ENCODE measurements at places on chromosomes 11 and 22.

GRCh38 chr11:27858866-27859265 is 158.6 kb upstream of the BDNF start:
- no peak for DNase-seq

GRCh38 chr11:79243422-79244210 is 197.2 kb downstream of the TENM4 start:
- no peak for DNase-seq

DNA sequence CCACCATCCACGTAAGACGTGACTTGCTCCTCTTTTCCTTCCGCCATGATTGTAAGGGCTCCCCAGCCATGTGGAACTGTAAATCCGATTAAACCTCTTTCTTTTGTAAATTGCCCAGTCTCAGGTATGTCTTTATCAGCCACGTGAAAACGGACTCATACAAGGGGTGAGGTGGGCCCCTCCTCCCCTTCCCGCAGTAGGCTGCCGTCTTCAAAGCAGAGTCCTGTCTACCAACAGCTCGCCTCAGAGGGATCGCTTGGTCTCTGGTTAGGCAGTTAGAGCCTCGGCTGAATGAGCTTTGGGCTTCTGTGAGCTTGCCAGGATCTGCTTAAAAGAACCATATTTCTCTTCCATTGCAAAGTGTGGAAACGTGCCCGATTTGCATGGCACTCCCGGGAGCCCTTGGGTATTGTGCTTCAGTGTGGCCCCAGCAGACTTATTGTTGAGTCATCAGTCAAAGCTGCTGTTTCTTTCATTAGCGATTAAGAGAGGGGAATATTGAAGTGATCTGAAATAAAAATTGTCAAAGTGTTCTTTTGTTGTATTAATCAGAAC is 338.3 kb downstream of the TBC1D22A start:
- no peak for DNase-seq

GRCh38 chr11:4213746-4214145 is 119.1 kb downstream of the RRM1 start:
- DNase-seq: no peak

DNA sequence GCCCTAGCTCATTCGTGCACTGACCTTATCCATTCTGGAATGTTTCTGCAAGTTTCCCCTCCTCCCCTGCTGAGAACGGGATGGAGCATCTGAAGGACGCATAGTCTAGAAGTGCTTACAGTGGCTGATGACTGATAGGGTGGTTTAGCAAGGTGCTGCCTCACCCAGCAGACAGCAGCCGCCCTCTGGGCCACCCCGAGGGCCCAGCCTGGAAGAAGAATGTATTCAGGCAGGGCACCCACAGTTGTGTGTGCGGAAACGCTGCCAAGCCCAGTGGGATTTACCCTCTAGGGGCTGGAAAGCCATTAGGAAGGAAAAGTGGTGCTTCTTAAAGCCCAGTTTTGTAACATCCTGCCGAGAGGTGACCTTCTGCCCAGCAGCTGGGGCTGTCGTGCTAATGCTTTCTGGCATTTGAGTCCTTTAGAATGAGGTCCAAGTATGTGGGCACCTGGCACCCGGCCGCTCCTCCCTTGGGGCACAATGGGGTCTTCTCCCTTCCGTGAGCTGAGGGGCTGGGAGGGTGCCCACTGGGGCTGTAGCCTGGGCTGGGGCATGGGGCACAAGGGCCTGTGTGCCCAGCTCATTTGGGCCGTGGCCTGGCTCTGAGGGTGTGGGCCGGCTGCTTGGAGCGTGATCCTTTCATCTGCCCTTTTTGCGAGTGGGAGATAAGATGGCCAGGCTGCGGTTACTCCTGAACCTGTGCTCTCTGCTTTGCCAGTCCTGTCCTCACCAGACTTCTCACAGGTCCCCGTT is 14.4 kb downstream of the FBLN1 start:
- DNase-seq: no peak

DNA sequence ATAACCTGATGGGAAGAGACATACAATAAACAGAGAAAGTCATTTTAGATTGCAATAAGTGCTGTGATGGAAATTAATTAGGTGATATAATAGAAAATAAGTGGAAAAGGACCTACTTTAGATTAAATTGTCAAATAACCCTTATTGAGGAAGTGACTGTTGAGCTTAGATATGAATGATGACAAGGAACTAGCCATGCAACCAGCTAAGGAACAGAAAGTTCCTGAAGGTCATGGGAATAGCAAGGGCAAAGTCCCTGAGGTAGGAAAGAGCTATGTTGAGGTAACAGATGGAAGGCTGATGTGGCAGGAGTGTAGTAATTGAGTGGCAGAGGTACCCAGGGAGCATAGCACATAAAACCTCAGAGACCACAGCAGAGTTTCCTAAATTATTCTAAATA is 135.2 kb downstream of the WNT11 start:
- no peak for DNase-seq

DNA sequence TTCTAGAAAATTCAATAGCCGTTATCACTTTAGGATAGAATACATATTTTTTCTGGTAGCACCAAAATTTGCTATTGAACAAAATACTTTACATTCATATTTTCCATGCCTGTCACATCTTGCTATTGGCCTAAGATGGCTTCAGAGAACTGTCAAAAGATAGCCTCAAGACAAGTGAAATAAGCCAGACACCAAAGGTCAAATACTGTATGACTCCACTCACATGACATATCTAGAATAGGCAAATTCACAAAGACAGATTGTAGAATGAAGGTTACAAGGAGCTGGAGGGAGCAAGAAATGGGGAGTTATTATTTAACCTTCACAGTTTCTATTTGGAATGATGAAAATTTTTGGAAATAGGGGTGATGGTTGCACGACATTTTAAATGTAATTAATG is 223.7 kb upstream of the ZC3H12C start:
- DNase-seq: no peak

GRCh38 chr11:4641501-4641900 is 2.3 kb upstream of the OR51E1 start:
- no peak for DNase-seq

DNA sequence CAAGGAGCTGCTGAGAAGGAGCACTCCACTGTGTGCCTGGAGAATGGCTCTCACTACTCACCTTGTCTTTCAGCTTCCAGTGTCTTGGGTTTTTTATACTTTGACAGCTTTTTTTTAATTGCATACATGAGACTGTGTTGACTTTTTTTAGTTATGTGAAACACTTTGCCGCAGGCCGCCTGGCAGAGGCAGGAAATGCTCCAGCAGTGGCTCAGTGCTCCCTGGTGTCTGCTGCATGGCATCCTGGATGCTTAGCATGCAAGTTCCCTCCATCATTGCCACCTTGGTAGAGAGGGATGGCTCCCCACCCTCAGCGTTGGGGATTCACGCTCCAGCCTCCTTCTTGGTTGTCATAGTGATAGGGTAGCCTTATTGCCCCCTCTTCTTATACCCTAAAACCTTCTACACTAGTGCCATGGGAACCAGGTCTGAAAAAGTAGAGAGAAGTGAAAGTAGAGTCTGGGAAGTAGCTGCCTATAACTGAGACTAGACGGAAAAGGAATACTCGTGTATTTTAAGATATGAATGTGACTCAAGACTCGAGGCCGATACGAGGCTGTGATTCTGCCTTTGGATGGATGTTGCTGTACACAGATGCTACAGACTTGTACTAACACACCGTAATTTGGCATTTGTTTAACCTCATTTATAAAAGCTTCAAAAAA is 72.6 kb downstream of the NCAPD3 start:
- no peak for DNase-seq

DNA sequence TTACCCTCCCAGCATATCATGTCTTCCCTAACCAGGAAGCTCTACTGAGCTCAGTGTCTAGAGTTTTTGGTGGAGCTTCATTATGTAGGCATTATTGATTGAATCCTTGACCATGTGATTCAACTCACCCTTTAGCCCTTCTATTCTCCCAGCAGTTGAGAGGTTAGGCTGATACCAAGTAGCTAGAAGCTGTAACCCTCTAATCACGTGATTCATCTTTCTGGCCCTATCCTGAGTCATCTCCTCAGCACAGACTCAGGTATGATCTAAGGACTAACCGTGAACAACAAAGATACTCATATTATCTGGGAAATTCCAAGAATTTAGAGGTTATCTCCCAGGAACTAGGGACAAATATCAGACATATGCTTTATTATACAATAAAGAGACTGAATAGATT is 625.5 kb downstream of the JRKL start:
- DNase-seq: no peak

DNA sequence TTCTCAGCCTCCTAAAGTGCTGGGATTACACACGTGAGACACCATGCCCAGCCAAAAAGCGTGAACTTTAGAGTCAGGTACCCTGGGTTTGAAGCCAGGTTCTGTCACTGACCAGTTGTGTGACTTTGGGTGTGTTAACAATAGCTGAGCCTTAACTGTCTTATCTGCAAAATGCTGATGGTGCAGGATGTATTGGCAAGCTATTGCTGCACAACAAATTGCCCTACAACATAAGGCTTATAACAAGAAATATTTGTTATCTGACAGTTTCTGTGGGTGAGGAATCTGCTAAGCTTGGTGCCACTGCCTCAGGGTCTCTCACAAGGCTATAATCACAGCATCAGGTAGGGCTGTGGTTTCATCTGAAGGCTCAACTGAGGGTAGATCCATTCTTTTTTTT is 21.9 kb downstream of the SYNGR1 start:
- no peak for DNase-seq

DNA sequence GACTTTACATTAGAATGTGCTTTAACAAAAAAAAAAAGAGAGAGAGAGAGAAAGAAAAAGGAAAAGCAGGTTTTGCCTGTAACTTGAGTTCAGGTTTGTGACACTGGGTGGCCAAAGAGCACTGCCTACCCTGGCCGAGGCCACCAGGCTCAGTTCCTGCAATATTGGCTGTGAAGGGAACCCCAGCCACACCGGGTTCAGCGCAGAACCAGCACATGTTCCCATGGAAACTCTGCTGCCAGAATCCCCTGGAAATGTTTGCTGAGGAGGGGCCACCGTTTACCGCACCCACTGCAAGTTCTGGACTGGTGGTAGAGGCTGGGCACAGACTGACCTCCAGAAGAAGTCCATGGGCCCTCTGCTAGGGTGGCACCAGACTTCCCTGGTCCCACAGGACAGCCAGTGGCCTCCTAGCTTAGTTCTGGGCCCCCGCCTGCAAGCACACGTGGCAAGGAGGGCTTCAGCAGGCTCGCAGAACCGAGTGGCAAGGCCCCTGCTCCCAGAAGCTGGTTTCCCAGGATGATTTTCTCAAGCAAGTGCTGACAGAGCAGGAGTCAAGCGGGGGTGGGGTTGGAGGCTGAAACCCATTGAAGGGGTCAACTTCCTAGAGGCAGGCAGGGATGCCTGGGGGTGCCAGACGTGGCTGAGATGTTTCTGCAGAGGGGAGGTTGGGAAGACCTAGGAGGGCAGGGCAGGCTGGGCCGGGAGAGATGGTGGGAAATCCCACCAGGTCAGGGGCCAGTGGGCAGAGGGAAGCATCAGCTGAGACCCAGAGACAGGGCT is 51.2 kb downstream of the NFAM1 start:
- DNase-seq: no peak

DNA sequence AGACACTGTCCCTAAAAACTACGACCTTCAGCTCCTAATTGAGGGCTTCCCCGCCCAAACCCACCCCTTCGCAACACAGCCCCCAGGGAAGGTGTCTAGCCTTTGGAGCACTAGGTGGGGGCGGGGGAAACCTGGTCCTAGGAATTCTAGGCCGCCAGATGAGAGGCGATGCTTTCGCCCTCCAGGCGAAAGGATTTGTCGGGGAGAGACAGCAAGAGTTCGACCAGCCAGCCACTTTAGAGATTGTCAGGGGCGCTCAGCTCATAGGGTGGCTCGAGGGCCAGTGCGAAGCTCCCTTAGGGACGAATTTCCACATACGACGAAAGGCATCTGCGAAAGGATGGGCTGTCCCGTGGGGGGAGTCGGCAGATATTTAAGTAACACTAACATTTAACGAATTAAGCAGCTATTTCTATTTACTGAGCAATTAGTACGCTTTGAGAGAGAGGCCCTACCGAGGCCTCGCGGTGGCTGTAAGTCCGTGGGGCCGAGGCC is 5.3 kb downstream of the CD248 start:
- DNase-seq: no peak

GRCh38 chr11:111846636-111847035 is 24.7 kb downstream of the ALG9 start:
- no peak for DNase-seq

DNA sequence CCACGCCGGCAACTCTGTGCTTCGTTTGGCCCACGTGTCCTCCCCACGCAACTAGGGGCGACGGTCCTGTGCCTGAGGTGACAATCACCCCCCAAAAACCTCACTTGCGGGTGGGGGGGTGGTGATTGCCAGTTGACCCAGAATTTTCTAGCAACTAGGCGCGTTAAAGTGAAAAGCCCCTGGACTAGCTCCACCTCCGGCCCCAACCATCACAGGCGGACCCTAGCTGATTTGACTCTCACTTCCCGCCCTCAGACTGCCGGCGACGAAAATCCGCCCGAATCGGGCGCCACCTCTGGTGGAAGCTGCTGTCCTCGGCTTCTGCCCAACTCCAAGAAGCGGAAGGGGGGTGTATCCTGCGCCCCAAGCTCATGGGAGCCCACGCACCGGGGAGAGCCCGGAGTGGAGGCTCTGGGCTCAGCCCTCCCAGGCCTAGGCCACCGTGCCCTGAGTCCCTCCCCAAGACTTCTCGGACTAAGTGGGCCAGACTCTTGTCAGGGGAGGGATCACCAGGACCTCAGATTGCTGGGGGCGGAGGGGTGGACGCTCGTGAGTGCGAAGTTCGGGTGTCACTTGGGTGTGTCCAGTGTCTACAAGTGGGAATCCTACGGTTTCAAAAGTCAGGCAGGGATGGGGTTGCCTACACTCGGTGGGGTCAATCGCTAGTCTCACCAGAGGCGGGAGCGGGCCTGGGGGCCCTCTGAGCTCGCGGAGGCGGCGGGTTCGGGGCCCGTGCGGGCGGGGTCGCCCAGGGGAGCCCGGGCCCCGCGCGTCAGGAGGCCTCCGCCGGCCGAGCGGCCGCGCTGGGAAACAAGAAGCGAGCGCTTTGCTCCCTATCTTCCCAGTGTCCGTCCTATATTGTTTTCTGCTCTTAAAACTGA is 12.3 kb downstream of the PAX6 start:
- no peak for DNase-seq

DNA sequence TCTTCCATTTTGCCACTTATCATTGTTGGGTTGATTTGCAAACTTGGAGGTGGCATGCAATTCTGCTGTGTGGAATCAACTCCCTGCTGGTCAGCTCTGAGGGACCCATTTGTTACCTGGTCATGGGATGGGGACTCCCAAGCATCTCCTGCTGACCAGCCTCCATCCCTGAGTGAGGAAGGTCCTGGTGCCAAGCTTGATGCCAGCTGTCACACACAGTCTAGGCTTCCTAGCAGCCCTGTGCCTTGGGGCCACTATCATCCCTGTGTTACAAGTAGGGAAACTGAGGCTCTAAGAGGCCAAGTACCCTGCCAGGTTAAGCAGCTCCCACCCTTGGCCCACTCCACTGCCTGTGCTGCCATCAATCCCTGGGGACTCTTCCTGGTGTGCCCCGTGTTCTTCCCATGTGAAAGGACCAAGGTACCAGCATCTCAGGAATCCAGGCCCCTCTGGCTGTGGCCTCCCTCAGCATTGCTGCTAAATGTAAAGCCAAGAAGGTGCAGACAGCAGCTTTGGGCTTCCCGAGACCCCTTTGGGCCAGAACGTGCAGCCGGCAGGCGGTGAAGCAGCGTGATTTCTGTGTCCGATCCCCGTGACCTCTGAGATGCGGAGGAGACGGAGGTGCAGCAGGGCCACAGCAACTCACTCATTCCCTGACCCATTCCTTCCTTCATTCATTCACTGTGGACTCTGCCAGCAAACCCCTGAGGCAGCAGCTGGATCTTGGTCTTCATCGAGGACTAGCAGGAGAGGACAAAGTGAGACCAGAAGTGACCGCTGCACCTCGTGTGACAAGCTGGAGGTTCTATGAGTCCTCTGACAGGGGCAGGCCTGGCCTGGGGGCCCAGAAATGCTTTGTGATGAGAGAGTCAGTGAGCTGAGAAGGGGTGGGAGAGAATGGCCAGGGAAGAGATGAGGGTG is 49.7 kb downstream of the MYEOV start:
- DNase-seq: no peak

Measured in hippocampal formation (tissue), 2 donors.